Astrocyte (in vitro differentiated cells and primary cell): ENCODE measurements at places on chromosomes 5 and 9. TPM values are rescaled to one million over a fixed set of nuclear protein-coding genes. Genes with fewer than 3 reads are reported as not detected.

FAM153A gene
- not detected in 2 replicates for total RNA-seq

FREM1 gene
- total RNA-seq, result 0.31 and 0.52 TPM in 2 replicates

LCN10 gene
- total RNA-seq, result not detected in 2 replicates

SPATA31D4 gene
- total RNA-seq, result not detected in 2 replicates

PRRX2 gene
- total RNA-seq, result not detected in 2 replicates

FOXD4L5 gene
- total RNA-seq, result 0.11 TPM in 1 of 2 replicates, not detected in the other

DNA sequence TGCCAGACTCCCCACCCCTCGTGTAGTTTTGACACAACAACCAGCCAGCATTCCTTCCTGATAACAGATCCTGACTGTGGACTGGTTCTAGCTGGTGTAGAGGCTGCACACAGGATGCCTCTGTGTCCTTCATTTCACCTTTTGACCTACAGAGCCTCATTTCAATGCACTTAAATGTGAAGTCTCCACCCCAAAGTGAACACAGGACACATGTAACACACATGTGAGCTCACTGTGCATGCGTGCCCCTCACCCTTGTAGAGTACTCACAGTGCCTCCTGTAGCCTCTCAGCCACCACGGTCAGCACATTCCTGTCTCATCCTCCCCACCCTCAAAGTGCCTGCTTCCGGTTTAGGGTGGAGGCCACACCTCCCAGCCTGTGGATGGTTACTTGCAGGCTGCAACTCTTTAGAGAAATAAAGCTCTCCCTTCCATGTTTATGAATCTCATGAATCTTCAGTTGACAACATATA is 11.6 kb upstream of the NKD2 start:
- no peak overlapping the region for H3K27ac ChIP-seq
- H3K4me1 ChIP-seq, result no peaks in the 10 kb centered on the region
- peaks cover 44% of the 10 kb centered on the region for H3K27me3 ChIP-seq
- H3K4me3 ChIP-seq, result no peak overlapping the region

GRCh38 chr5:10600626-10601245 is 36.9 kb downstream of the ANKRD33B start:
- H3K4me1 ChIP-seq, result peaks cover 32% of the 10 kb centered on the region
- H3K27me3 ChIP-seq, result no peaks in the 10 kb centered on the region
- peak; percentile 11 for DNase-seq

GRCh38 chr9:35519692-35520363 is 29.9 kb downstream of the RUSC2 start:
- peak; percentile 47 for DNase-seq
- H3K27me3 ChIP-seq, result no peaks in the 10 kb centered on the region
- H3K27ac ChIP-seq, result peak overlapping the region; percentile 96
- no peak overlapping the region for H3K4me3 ChIP-seq

- H3K27ac ChIP-seq, result no peak overlapping the region
- H3K36me3 ChIP-seq, result no peaks in the 10 kb centered on the region
- DNase-seq, result no peak
These were observed 79.4 kb downstream of the SLCO4C1 start for GRCh38 chr5:102216678-102217077.

GRCh38 chr9:26132746-26133312 is 454.6 kb upstream of the TUSC1 start:
- DNase-seq, result no peak
- H3K27ac ChIP-seq, result no peak overlapping the region

- no peaks in the 10 kb centered on the region for H3K36me3 ChIP-seq
- H3K4me1 ChIP-seq, result no peaks in the 10 kb centered on the region
These were observed 1342.1 kb upstream of the C9orf72 start for GRCh38 chr9:28915202-28915930.

GRCh38 chr5:56574778-56575177 is 240.6 kb upstream of the MAP3K1 start:
- DNase-seq, result no peak
- H3K4me3 ChIP-seq, result no peak overlapping the region
- H3K27ac ChIP-seq, result no peak overlapping the region
- no peaks in the 10 kb centered on the region for H3K36me3 ChIP-seq
- no peaks in the 10 kb centered on the region for H3K27me3 ChIP-seq
- no peaks in the 10 kb centered on the region for H3K4me1 ChIP-seq

DNA sequence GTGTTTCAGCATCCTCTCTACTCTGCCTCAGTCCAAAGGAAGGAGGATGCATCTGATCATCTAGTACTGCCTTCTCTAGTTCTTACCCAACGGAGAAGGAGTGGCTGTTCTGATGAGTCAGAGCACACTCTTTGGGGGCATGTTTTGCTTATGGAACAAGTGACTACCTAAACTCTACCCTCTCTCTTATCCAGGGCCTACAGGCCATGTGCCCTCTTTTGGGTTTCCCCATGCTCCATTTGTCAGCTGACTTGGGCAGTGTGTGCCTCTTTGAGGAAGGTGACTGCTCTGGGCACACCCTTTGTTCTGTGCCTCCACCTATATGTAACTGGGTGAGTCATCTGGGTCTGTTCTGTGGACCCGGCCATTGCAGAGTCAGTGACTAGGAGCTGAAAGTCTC is 89.6 kb upstream of the BNC2 start:
- DNase-seq, result peak; percentile 41
- no peaks in the 10 kb centered on the region for H3K36me3 ChIP-seq
- no peak overlapping the region for H3K4me3 ChIP-seq
- no peak overlapping the region for H3K27ac ChIP-seq
- H3K4me1 ChIP-seq, result peaks cover 7% of the 10 kb centered on the region

GRCh38 chr9:114071197-114071795 is 6.8 kb downstream of the AMBP start:
- H3K27me3 ChIP-seq, result peaks cover 15% of the 10 kb centered on the region
- no peak overlapping the region for H3K27ac ChIP-seq
- no peak for DNase-seq
- no peaks in the 10 kb centered on the region for H3K4me1 ChIP-seq

DNA sequence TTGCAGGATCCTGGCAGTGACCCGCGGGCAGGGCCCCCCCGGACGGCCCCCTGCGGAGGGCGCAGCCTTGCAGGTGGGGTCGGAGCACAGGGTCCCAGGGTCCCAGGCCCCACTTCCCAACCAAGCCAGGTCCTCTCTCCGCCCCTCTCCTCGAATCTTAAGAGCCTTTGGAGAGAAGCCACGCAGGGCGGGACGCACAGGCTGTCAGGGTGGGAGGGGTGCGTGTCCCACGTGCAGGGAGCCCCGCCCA is 18.4 kb upstream of the EGFL7 start:
- H3K4me1 ChIP-seq, result peaks cover 8% of the 10 kb centered on the region
- peak; percentile 32 for DNase-seq
- H3K27me3 ChIP-seq, result peaks cover 4% of the 10 kb centered on the region
- H3K27ac ChIP-seq, result no peak overlapping the region
- H3K4me3 ChIP-seq, result no peak overlapping the region
- H3K36me3 ChIP-seq, result no peaks in the 10 kb centered on the region

- H3K4me3 ChIP-seq, result no peak overlapping the region
- no peak overlapping the region for H3K27ac ChIP-seq
- no peaks in the 10 kb centered on the region for H3K4me1 ChIP-seq
- no peak for DNase-seq
- H3K36me3 ChIP-seq, result no peaks in the 10 kb centered on the region
- H3K27me3 ChIP-seq, result no peaks in the 10 kb centered on the region
These were observed 481.4 kb upstream of the CDH18 start for GRCh38 chr5:20469390-20469789.

DNA sequence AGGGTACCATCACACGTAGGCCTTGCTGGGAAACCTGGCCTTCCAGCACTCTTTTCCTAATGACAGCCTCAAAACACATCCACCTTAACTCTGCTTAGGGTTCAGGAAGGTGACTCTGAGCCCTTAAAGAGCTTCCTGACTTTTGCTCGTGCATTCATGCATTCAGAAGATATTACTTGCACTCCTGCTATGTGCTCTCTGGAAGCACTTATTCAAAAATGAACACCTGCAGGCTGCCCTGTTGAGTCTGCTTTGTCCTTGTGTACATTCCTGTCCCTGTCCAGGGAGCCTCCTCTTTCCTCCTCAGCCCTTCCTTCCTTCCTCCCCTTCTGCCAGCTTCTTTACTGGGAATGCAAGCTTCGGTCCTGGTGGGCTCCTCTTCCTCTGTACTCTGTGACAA is 61.5 kb downstream of the SPRY4 start:
- H3K27me3 ChIP-seq, result no peaks in the 10 kb centered on the region
- H3K4me1 ChIP-seq, result no peaks in the 10 kb centered on the region

- H3K27ac ChIP-seq, result no peak overlapping the region
- no peak overlapping the region for H3K4me3 ChIP-seq
These were observed 1.7 kb downstream of the ENDOG start for GRCh38 chr9:128819716-128820664.

- no peaks in the 10 kb centered on the region for H3K36me3 ChIP-seq
- no peaks in the 10 kb centered on the region for H3K27me3 ChIP-seq
- peaks cover 53% of the 10 kb centered on the region for H3K4me1 ChIP-seq
These were observed 382.3 kb downstream of the ACTL7B start for GRCh38 chr9:108473209-108474112.

- H3K27ac ChIP-seq, result peak overlapping the region; percentile 75
- H3K4me3 ChIP-seq, result no peak overlapping the region
These were observed 830.4 kb downstream of the MAT2B start for GRCh38 chr5:164335837-164336236.

GRCh38 chr9:118896324-118897000 is 472.8 kb downstream of the BRINP1 start:
- H3K4me1 ChIP-seq, result no peaks in the 10 kb centered on the region
- H3K27me3 ChIP-seq, result no peaks in the 10 kb centered on the region
- H3K27ac ChIP-seq, result no peak overlapping the region
- H3K4me3 ChIP-seq, result no peak overlapping the region
- peak; percentile 10 for DNase-seq

DNA sequence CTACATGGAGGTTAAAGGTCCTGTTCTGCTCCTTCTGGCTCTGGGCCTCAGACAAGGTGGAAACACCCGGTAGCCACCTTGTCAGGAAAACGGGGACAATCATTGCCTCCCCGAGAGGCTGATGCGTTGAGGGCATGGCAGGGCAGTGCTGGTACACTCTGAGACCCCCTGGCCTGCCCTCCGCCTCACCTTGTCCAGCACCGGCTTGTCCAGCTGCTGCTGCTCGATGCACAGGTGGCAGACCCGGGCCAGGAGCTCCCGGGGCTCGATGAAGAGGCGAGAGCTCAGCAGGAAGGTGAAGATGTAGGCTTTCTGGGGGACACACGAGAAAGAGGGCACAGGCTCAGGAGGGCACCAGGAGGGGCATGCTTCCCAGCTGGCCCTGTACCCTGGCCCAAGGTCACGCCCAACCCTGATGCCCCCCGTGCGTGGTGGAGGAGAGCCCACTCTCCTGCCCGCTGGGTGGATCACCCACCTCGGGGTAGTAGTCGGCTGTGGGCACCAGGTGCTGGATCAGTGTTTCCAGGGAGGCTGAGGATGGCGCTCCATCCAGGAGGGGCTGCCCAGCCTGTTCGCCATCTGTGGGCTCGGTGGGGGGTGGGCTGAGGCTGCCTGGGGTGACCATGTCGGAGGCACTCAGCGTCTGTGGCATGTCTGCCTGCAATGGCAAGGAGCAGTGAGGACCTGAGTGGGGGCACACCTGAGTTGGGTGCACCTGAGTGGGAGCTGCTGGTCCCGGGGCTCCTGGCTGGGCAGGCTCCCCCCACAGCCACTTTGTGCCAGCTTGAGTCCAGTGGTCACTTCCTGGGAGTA is 66.0 kb upstream of the RNF130 start:
- no peak overlapping the region for H3K4me3 ChIP-seq
- no peak overlapping the region for H3K27ac ChIP-seq
- H3K27me3 ChIP-seq, result peaks cover 25% of the 10 kb centered on the region
- DNase-seq, result no peak
